ENCODE measurements at places on chromosomes 13 and 19.

GRCh38 chr13:92802776-92803175 lies 423.8 kb upstream of the GPC6 start:
- DNase-seq = no peak

- no peak for DNase-seq
Observed at GRCh38 chr13:51613535-51613934, 29.3 kb downstream of the WDFY2 start.

DNA sequence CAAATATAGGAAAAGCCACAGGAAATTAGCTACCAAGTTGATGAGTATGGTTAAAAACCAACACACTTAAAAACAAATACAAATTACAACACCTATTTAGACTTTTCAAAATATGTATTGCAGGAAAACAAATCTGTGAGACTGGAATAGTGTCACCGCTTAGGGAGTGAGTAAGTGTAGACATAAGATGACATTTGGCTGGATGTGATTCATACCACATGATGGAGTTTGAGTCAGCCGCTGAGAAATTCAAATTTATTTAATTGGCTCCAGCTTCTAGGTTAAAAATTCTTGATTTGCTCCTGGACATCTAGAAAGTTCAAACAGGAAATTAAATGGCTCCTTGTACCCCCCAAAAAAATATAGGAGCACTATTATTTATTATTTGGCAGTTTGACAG lies 531.7 kb downstream of the SLITRK1 start:
- no peak for DNase-seq

DNA sequence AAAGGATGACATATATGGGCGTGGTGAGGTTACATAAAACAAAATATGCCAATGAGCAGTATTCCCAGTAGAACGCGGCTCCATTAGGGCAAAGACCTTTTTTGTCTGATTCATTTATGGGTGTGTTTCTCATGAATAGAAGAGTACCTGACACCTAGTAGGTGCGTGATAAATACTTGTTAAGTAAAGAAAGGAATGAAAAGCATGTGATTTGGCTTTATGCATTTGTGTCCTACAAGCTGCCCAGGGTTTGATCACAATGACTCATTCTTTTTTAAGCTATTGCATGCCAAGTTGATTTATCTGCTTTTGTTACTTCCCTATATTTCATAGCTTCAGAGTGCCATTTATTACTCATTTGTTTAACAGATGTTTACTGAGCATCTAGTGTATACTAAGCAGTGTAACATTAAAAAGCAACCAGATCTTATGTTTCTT lies 19.1 kb upstream of the KCTD4 start:
- peak; percentile 53 for DNase-seq

- DNase-seq = no peak
Observed at GRCh38 chr13:81051873-81052272, 710.9 kb upstream of the SPRY2 start.

Measured in common myeloid progenitor, CD34-positive (primary cell).